Stimulated activated CD8-positive, alpha-beta memory T cell treated with anti-CD3 and anti-CD28 coated beads, Interleukin-15, amount 100 ng/mL, for 24 hours (primary cell): ENCODE measurements at places on chromosomes 2 and 18.
A peak's percentile ranks its signal among the peaks of the same experiment; 100 is the strongest.

DNA sequence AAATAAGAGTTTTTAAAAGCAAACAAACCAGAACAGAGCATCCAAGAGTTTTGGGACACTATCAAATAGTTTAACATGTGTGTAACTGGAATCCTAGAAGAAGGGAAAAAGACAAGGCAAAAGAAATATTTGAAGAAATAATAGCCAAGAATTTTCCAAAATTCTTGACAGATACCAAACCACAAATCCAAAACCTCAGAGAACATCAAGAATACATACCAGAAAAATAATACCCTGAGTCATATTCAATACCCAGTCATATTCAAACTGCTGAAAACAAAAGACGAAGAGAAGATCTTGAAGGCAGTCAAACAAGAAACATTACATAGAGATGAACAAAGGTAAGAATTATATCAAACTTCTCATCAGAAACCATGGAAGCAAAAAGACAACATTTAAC is 22.9 kb downstream of the INO80C start:
- DNase-seq = no peak

DNA sequence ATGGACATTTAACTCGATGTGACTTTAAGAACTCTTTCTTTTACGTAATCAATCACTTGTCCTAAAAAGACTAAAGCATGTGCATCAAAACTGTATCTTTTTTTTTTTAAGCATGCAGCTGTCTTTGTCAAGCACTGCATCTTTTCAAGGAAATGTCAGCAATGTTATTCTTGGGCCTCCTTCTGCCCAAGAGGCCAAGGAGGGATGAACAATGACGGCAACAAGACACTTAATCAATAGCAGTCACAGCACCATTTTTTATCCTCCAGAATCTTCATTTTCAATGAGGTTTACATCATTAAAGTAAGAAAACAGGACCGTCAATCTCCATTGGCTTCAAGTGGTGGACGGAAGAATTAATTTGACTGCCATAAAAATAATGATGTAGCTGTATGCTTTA is 253.8 kb downstream of the AFF3 start:
- no peak for DNase-seq

DNA sequence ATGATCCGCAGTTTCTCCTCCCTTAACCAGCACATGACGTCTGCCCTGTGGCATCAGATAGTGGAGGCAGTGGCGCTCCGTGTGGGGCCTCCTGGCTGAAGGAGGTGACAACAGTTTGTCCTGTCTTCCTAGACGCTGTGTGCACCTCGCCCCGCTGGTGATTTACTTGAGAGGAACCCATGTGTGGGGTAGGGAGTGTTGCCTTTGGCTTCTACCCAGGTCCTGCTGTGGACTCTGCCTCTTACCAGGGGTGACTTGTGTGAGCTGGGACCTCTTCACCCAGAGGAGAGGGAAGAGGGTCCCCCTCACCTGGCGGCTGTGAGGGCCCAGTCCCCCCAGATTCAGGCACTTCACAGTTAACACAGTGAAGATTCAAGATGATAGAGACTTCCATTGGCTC is 77.6 kb downstream of the TMEM18 start:
- DNase-seq = no peak

- DNase-seq = peak; percentile 52
These were observed 92.8 kb upstream of the OTOS start for GRCh38 chr2:240232961-240233884.

GRCh38 chr2:162963156-162963555 is 124.6 kb upstream of the KCNH7 start:
- DNase-seq = no peak
